ENCODE measurements at places on chromosomes 12 and 14.

DNA sequence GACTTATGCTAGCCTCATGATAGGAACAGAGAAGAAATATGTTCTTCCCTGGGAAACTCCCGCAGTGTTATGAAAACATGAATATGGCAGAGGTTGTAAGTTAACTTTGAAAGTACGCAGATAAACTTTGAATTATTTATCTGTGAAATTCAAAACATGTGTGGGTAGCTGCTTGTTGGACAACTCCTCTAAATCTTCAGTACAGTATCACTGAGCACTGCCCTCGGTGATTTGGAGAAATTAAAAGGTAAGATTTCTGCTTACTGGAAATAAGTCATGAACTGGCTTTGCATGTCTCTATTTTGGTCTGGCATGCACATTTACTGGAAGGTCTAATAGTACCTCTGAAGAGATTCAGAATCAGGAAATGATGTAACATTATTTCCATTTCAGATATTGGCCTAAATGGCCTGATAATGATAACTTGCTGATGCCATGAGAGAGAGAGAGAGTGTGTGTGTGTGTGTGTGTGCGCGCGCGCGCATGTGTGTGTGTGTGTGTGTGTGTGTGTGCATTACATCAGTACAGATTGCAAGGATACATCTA is 1441.9 kb upstream of the FLRT2 start:
- no peak for DNase-seq

DNA sequence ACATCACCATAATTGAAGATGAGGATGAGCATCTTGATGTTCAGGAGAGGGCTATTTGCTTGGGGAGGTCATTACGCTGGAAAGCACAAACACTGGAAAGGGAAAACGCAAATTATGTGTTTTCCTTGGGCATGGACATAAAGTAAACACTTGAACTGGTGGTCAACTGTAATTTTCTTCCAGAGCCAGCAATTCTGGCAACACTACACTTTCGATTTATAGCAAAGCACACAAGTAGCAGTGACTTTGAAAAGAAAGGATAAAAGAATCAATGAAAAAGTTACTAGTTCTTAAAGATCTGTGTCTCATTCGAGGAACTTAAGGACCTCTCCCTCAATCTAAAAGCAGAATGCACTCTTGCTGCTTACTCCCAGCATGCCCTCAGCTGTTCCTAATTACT is 2.2 kb downstream of the CLEC14A start:
- DNase-seq, result no peak

DNA sequence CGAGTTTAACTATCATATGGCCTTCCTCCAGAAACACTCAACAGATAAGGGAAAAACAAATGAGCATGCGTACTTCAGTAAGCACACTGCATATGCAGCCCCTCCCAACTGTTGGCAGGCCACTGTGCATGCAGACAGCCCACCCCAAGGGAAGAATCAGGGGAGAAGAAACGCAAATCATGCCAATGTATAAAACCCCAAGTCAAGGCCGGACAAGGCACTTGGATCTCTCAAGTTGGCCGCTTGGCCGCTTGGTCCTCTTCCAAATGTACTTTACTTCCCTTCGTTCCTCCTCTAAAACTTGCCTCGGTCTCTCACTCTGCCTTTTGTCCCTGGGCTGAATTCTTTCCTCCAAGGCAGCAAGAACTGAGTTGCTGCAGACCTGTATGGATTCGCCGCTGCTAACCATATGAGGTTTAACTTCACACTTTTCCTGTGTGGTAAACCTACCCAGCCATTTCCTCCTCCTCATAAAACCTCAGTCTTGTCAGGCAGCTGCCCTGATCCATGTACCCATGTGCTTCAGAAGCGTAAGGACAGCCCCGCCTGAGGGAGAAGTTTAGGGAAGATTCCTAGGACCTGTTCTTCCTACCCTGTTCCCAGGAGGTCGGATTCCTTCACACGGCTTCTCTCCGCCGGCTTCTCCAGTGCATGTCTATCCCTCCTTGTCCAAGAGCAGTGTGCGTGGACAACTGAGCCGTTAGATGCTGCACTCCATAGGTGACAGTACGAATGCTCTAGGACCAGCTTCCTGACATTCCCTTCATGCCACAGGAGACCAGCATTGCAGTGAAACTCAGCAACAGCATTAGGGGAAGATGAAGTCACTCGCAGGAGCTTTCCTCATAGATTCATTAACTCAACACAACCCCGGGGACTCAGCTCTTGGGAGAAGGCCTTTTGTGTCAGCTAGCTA is 188.0 kb downstream of the MON2 start:
- no peak for DNase-seq

- DNase-seq, result no peak
These were observed 2.4 kb upstream of the AEBP2 start for GRCh38 chr12:19436931-19437330.

DNA sequence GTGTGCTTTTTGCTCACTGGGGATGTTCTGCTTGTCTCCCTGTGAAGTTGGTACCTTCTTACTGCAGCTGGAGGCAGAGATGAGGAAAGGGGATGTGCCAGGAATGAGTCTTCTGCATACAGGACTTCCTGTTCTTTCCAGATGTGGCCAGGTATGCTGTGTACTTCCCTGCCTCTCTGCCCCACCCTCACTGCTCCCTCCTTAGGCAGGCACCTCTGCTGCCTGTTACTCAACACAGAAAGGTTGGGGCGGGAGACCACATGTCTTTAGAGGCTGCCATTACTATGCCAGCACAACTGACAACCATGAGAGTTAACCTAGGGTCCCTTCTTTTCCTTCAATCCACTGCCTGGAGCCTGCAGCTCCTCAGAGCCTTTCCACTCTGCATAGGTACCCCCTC is 2.0 kb upstream of the OAS3 start:
- no peak for DNase-seq

DNA sequence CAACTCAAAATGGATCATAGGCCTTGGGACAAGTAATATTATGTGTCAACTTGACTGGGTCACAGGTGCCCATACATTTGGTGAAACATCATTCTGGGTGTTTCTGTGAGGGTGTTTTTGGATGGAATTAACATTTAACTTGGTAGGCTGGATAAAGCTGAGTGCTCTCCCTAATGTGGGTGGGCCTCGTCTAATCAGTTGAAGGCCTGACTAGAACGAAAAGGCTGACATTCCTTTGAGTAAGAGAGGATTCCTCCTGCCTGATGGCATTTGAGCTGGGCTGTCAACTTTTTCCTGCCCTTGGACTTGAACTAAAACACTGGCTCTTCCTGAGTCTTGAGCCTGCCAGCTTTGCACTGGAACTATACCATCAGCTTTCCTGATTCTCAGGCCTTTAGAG is 93.4 kb upstream of the ESRRB start:
- DNase-seq, result no peak

DNA sequence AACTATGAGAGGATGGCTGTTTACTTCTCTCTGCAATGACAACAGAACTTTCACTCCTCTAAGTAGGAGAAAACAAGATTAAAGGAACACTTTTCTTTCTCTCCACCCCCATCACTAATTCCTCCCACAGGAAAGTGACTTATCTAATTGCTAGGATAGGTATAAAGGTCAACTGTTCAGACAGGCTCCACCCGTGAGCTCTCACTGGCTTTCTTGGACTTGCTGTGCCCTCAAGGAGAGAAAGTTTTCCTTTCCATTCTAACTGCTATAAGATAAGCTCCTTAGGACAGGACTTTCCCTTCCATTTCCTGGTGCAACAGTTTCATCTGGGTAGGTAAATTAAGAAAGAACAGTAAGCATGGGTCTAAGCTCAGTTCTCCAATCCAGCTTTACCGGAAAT is 4.8 kb downstream of the SLC41A2 start:
- no peak for DNase-seq

DNA sequence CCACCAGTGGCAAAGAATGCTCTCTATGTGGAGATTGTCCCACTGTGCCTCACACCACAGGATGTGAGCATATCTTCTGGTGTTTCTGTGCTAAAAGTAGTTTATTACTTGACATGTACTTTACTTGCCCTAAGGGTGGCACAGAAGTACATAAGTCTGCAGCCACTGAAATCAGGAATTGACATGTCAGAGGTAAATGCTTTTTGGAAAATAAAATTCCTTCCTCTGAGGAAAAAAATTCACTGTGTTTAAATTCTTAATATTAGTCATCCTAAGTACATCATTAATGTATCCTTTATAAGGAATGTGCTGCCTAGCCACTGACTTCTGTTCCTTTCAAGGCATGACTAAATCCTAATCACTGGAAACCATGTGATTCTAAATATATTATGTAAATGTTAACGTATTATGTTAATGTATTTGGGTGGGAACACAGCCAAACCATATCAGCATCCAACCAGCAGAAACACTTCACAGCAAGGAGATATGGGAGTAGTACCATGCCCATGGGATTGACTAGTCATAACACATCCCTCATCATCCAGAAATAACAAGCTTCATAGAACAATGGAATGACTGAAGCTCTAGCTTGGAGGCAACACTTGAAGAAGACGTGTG is 239.7 kb upstream of the PPFIA2 start:
- DNase-seq, result no peak

GRCh38 chr14:58994130-58994529 is 194.3 kb upstream of the DAAM1 start:
- peak; percentile 7 for DNase-seq

DNA sequence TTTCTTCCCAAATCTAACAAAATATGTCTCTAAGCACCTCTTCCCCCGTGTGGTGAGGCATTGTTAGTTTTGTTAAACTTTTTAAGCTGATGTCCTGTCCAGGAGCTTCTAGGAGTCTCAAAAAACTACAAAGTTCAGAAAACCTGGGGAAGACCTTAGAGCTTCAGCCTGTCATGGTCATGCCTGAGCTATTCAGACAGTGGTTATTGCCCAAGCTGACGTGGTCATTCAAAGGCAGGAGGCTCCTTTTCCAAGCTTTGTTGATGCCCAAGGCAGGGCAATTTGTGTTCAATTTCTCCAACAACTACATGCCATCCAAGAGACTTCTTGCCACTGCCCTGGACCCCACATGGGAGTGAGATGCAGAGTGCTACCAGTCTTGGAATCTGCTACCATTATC is 5.8 kb upstream of the LYZ start:
- no peak for DNase-seq

DNA sequence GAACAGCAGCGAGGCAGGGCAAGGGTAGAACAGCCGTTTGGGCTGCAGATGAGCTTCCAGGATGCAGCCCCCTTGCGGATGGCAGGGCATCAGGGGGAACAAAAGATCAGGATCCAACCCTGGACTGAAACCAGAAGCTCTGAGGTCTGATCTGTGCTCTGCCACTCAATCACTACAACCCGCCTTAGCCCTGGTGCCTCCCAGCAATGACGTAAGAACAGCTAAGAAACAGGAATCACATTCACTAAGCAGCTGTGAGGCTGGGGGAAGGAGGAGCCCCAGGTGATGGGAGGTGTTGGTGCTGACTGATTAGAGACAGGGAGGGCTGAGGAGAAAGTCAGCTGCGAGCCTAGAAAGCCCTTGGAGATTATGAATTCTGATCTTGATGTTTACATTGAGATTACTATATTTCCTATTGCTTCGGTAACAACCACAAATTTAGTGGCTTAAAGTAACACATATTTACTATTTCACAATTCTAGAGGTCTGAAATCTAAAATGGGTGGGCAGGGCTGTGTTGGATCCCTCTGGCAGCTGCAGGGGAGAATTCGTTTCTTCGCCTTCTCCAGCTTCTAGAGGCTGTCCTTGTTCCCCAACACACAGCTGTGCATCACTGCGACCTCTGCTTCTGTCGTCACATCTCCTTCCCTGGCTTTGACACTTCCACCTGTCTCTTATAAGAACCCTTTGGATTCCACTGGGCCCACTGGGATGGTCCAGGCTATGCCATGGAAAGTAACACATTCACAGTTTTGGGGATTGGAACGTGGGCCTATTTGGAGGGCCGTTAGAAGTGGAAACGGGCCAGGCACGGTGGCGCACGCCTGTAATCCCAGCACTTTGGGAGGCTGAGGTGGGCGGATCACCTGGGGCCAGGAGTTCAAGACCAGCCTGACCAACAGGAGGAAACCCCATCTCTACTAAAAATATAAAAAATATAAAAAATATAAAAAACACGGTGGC is 6.1 kb upstream of the CD9 start:
- DNase-seq, result no peak

DNA sequence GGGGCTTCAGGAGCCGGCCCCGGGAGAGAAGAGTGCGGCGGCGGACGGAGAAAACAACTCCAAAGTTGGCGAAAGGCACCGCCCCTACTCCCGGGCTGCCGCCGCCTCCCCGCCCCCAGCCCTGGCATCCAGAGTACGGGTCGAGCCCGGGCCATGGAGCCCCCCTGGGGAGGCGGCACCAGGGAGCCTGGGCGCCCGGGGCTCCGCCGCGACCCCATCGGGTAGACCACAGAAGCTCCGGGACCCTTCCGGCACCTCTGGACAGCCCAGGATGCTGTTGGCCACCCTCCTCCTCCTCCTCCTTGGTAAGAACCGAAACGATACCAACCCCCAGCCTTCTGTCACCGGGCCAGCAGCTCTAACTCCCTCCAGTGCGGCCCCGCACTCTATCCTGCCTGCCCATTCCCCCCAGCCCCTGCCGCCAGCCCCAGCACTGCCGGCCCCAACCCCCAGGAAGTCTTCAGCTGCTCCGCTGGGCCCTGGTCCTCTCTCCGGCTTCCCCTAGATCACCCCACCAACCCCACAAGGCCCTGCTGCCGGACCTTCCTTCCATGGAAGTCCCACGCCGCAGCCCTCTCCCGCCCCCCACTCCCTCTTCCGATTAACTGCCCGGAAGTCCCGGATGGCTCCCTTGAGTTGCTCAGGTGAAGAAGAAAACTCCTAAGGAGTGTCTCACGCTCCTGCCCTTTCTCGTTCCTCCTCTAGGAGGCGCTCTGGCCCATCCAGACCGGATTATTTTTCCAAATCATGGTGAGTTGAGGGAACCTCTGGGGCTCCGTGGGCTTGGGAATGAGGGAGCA is 693 bp downstream of the LRP10 start:
- peak; percentile 84 for DNase-seq

- DNase-seq, result peak; percentile 57
These were observed 127.7 kb downstream of the ZFP36L1 start for GRCh38 chr14:68665131-68665530.

DNA sequence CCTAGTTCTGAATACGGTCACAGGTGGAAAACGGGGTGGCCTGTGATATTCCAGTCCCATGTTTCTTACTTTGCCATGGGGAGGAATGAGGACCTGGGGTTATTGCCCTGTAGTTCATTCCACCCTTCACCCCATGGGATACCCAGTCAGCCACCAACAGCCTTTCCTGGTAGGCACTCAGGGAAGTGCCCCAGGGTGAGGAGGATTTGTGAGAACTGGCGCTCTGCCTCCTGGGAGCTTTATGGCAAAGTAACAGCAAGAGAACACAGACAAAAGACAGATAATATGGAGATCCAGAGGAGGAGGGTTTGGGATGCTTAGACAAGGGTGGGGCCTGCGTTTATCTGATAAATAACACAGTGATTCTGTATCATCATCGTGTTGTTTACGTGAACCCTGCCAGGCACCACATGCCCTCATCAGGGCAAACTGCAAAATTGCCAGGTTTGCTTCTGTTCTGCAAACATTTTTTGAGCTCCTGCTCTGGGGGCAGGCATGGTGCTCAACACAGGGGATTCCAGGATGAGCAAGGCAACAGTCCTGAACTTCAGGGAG is 223.5 kb downstream of the SLC41A2 start:
- no peak for DNase-seq

- DNase-seq, result no peak
These were observed 14.9 kb downstream of the GIT2 start for GRCh38 chr12:109981311-109981710.

GRCh38 chr12:110550981-110551380 is 32.1 kb downstream of the PPTC7 start:
- DNase-seq, result no peak

All from GM23248 (cell line).